ENCODE measurements at places on chromosomes 12 and 14.

GRCh38 chr12:54379398-54380201 is 4.9 kb downstream of the ZNF385A start:
- DNase-seq = peak; percentile 51

DNA sequence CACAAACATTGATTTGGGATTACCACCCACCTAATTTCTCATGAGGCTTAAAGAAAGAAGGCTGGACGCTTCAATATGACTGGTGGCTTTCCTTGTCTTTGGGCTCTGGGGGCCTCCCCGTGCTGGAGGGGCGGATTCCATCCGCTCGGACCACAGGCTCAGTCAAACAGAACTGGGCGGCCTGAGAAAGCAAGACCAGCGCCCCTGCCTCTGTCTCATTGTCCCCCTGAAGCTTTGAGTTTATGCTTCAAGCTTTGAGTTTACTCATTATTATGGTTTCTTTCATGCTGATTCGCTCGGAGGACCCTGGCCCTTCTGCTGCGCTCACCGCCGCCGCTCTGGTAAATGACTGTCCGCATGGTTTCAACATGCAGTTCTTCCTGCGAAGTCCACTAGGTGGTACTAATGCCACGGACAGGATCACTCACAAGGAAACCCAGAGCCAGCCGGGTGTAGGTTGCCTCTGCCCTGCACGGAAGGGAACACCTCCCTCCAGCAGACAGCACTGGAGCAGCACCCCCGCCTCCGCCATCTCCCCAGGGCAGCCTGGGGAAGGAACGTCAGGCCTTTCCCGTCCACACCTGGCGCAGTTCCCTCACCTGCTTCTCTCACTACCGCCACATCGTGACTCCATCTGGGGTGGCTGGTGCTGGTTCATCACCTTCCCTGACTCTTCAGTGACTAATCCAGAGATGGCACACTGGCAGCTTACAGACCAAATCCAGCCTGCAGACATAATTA is 13.2 kb upstream of the TIGAR start:
- peak; percentile 65 for DNase-seq

GRCh38 chr12:90677552-90677951 is 277.4 kb downstream of the CCER1 start:
- DNase-seq = no peak

DNA sequence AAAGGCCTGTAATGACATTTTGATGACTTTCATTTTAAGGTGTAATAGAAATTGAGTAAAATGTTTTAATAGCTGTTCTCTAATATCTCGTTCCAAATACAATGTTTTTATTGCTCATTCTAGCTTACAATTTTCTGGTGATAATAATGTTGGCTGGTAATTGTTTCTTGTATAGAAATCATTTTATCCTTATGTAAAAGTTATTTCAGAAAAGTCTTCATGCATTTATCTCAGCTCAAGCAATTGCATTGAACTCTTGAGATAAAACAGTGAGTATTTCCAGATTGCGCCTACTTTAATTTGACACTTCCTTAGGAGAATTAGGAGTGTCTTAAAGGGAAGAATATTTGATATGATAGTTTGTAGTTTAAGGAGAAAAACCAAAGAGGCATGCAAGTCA is 4.0 kb downstream of the RMST start:
- no peak for DNase-seq

DNA sequence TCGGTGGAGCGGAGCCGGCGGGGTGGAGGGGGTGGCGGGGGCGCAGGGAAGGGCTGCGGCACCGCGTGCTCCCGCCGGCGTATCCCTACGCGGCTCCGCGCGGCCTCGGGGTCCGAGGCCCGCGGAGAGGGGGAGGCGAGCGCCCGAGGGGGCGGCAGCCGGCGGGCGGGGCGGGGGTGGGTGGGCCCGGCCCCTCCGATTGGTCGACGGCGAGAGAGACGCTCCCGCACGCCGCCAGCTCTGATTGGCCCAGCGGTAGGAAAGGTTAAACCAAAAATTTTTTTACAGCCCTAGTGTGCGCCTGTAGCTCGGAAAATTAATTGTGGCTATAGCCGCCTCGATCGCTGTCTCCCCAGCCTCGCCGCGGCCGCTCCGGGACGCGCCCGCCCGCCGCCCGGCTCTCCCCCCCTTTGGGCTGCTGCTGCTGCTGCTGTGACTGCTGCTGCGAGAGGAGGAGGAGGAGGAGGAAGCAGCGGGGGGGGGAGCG is at the start of gene FOXG1:
Gene FOXG1 (plus strand): TSS at position 319 of the 487 bp plus-strand sequence. CDS start 493 bp downstream, outside the sequence.
- no peak for DNase-seq

- no peak for DNase-seq
Observed at GRCh38 chr14:94584591-94585280, 3.5 kb downstream of the SERPINA5 start.

- peak; percentile 99 for DNase-seq
Observed at GRCh38 chr14:28661171-28661772, 105.3 kb upstream of the FOXG1 start.

- DNase-seq = no peak
Observed at GRCh38 chr12:6952121-6952862, 1.1 kb downstream of the PTPN6 start.

- DNase-seq = no peak
Observed at GRCh38 chr12:122825773-122826724, 9.2 kb upstream of the HIP1R start.

- DNase-seq = no peak
Observed at GRCh38 chr12:12466157-12466556, 96.5 kb downstream of the DUSP16 start.

DNA sequence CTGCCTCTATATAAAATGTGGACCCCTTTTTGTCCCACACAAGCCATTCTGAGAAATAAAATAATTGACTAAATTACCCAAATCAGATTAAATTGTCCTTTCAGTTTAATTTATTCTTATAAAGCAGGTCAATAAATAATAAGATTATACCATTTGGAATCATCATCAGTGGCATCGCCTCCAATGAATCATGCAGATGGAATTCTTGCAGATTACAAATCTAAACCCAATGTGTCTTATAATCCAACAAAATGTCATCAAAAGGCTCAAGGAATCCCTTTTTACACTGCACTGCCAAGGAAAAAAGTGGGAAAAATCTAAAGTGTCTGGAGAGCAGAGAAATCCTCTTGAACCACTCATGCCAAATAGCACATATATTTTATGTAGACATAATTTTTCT is 138.2 kb upstream of the TSPAN8 start:
- DNase-seq = no peak

DNA sequence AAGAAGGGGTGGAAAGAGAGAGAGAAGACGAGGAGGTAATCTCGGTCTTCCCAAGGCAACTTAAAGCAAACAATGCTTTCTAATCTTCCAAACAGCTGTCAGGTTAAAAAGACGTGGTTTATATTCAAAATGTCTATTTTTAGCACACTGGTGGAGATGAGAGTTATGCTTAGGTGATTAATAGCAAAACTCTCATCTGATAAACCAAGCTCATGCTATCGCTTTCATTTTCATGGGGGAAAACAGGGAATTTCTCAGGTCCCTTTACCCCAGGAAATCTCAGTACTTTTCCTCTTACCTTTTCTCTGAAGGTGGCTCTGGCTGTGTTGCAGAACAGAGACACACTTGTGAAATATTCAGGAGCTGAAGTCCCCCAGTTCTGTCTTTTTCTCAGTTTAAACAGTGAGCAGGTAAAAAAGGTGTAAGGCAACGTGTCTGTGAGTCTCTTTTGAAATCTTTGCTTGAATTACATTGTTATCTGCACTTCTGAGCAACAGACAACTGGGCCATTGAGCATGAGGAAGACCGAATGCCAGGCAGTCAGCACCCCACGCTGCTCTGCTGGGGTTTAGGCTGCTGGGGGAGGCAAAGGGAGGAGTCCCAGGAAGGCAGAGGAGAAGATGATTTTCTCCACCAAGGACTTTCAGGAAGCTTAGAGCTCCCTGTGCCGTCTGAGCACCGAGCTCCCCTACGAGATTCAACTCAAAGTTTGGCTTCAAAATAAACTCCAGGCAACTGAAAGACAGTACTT is 759.3 kb downstream of the BCL11B start:
- no peak for DNase-seq

GRCh38 chr12:72723732-72724131 is 451.6 kb downstream of the TRHDE start:
- DNase-seq = no peak

- DNase-seq = peak; percentile 84
Observed at GRCh38 chr12:24821691-24822090, 127.2 kb downstream of the BCAT1 start.

DNA sequence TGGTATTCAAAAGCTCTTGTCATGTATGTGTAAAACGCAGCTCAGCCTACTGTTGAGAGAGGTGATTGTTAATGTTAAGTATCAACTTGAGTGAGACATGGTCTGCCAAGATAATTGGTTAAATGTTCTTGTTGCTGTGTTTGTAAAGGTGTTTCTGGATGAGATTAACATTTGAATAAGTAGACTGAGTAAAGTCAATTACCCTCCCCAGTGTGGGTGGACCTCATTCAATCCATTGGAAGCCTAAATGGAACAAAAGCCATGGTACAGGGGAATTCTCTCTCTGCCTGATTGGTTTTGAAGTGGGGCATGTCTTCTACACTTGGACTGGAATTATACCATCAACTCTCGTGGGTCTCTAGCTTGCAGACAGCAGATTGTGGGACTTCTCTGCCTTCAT is 63.8 kb upstream of the RERGL start:
- DNase-seq = no peak

DNA sequence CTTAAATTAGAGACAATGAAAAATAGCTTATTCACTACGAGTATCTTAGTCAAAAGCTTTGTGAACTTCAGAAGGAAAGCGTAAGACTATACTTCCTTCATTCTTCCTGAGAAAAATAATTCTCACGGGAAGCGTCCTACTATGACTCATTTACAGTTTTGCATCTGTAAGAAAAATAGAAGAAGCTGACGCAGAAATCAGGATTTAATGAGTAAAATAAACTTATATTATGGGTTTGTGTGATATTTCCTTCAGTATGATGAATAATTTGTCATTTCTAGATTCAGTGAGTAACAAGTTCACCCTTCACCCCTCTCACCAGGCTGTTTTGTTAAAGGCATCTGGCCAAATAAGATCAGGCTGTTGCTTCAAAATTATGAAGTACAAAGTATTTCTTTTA is 17.8 kb upstream of the PDE3A start:
- peak; percentile 82 for DNase-seq

- DNase-seq = no peak
Observed at GRCh38 chr14:68969278-68970033, 9.6 kb downstream of the ACTN1 start.

GRCh38 chr14:99564256-99564925 is 39.6 kb downstream of the CCDC85C start:
- peak; percentile 72 for DNase-seq

GRCh38 chr12:3371018-3371417 is 120.0 kb upstream of the PRMT8 start:
- DNase-seq = no peak

GRCh38 chr12:116126610-116127009 is 150.9 kb downstream of the MED13L start:
- peak; percentile 31 for DNase-seq

DNA sequence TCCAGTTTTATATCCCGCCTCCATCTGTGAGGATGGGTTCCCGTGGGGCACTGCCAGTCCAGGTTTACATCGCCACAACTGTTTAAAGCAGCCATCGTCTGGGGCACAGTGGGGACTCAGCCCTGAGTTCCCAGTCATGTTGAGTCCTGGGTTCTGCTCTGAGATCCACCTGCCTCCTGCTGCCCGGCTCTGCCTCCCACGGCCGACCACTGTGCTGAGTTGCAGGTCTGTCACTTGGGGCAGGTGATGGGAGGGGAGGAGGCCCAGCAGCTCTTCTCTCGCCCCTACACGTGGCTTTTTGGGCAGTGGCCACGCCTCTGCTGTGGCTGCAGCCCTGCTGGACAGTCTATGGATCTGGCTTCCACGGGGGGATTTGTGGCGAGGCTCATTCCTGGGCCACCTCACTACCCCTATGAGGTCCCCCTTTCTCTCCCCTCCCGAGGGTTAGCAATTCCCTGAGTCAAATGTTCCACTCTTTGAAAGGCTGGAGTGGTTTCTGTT is 143.0 kb downstream of the ADGRD1 start:
- DNase-seq = no peak

- DNase-seq = peak; percentile 30
Observed at GRCh38 chr12:30694412-30695198, 1.1 kb downstream of the IPO8 start.

DNA sequence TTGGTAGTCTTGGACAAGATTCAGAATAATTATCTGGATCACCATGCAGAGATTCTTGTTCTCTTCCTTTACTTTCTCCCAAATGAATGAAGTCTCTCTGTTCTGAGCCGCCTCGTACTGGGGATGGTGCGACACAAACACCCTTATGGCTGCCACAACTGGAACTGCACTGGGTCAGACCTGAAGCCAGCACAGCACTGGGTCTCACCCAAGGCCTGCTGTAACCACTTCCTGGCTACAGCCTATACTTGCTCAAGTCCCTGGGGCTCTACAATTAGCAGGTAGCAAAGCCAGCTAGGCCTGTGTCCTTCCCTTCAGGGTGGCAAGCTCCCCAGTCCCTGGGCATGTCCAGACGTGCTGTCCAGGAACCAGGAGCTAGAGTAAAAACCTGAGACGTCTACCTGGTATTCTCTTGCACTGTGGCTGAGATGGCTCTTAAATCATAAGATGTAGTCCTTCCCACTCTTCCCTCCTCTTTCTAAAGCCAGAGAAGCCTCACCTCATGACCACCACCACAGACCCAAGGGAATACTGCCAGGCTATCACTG is 27.6 kb downstream of the IFNG start:
- no peak for DNase-seq

DNA sequence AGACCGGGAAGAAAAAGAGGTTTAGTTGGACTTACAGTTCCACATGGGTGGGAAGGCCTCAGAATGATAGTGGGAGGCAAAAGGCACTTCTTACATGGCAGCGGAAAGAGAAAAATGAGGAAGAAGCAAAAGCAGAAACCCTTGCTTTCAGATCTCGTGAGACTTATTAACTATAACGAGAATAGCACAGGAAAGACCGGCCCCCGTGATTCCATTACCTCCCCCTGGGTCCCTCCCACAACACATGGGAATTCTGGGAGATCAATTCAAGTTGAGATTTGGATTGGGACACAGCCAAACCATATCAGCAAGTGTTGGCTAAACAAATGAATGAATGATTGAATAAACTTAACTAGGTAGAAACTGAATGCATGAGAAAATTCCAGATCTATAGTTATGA is 85.3 kb upstream of the PARP11 start:
- DNase-seq = no peak

DNA sequence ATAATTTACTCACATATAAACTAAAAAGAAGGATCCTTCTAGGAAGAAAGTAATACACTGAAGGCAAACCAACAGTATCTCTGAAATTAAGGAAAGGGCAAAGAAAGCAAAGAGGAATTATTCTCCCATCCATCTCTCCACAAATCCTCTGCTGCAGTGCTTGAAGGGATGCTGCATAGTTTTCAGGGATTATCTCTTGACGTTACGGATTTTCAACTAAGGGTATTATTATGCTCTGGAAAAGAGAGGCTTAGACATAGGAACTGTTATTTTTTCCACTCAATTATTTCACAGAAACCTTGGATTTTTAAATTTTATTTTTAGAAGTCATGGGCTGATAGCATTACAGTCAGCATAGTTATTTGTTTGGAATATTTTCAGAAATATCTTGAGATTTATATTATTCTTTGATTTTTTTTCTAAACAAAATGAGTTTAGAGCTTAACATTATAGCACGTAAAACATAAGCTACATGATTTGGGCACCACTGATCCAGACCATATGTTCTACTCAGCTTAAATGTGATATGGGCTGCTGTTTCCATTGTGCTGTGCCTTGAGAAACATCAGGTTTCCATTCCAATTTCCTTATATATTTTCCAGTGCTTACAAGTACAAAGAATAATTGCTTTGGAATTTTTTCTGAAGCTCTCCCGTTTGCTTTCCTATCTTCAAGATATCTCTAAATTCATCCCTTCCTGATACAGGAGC is 57.9 kb upstream of the DCN start:
- DNase-seq = no peak
